Activated T-cell treated with anti-CD3 and anti-CD28 coated beads, Interleukin-2, amount 50 U/mL, for 48 hours (primary cell): ENCODE measurements at places on chromosomes 2 and 18.

DNA sequence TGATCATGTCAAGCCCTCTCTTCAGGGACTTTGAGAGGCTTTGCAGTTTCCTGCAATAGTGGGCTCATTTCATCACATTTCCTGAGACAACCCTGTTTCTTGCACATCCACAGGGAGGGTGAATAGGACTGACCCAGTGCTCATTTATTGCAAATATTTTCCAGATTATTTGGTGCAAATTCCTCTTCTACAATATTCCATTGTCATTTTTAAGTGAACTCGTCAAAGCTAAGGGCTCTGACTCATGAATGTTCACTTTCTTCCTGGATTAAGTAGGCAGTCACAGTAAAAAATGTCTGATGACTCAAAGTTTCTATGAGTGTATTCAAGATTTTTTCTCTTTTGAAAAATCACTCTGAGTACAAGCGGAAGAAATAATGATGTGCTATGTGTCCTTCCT is 225.5 kb upstream of the GALNT5 start:
- no peak for DNase-seq

- no peak for DNase-seq
Measured at GRCh38 chr18:4078246-4078645, 376.9 kb downstream of the DLGAP1 start.

DNA sequence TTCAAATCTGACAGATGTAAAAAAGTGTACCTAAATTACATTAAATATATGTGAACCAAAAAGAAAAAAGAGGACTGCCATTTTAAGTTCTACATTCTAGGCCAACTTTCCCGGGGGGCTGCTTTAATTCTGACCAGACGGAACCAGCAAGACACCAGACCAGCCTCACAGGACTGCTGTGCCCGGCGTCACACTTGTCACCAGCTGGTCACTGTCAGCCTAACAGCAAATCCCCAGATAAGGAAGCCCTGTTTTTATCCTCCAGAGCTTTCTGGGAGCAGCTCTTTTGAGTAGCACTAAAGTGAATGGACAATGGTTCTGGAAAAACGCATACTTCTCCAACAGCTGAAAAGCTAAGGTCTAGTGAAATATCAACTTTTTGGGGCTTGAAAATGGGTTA is 35.6 kb downstream of the CYB5A start:
- no peak for DNase-seq

DNA sequence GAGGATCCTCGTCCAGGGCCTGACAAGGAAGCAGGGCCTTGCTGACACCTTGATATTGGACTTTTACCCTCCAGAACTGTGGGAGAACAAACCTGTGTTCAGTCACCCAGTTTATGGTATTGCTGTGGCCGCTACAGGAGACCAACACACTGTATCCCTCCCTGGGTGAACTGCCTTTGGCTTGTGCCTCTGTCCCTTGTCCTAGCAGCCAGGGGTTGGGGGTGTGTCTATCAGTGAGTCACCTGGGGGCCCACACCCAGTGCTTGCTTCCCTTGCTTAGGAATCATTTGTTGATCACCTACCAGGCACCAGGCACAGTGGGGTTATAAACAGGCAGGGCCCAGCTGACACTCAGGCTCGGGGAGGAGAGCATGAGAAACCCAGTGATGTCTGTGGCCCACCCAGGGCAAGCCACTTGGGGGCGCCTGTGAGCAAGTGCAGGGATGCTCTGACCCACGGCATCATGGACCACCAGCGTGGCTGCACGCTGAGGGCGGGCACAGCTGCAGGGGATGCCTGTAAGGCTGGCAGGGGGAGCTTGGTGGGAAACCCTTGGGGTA is 17.1 kb downstream of the TMEM185B start:
- peak; percentile 76 for DNase-seq

- no peak for DNase-seq
Measured at GRCh38 chr2:3246928-3247714, 130.5 kb downstream of the EIPR1 start.

DNA sequence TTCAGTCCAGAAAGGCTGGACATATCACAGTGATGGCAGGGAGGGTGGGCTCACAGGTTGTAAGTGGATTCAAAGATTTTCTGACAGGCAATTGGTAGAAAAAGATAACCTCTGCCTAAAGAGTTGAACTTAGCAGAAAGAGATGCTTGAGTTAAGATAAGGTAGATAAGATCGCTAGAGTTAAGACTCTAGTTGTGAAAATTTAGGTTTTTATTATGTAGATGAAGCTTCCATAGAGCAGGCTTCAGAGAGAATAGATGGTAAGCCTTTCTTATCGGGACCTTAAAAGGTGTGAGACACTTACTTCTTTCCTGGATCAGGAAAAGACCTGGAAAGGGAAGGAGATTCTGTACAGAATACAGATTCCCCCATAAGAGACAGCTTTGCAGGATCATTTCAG is 134.4 kb downstream of the GULP1 start:
- no peak for DNase-seq

DNA sequence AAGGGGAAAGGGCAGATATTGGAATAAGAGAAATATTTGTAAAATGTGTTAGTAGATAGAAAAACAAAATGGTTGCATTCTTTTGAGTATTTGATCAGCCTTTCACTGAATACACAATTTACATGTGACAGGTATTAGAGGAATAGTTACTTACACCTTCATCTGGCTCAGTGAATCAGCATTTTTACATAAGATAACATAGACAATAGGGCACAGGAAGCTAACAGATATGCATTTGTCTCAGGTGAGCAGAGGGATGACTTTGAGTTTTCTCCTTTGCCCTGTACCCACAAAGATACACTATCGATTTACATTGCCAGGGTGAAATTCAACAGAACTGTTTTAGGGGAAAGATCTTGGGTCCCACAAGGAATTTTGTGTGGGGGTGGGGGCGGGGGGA is 373.1 kb upstream of the NETO1 start:
- no peak for DNase-seq

GRCh38 chr2:23449413-23449812 is 64.4 kb downstream of the KLHL29 start:
- no peak for DNase-seq

DNA sequence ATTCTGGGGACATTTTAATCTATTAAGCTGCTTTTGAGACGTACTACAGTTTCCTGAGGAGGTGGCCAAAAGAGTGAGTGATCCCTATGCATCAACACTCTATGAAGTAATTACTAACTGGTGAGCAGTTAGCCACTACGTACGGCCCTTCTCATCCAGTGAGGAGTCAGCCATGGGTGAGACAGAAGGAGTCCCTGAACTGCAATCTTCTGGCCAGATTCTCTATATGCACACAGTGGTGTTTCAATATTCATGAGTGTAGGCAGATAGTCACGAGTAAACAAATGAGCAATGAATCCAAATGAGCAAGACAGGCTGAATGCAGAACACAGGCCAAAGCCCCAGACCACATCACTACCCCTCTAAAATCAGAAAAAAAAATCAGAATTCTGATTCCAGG is 29.8 kb upstream of the TMEM214 start:
- DNase-seq = no peak

DNA sequence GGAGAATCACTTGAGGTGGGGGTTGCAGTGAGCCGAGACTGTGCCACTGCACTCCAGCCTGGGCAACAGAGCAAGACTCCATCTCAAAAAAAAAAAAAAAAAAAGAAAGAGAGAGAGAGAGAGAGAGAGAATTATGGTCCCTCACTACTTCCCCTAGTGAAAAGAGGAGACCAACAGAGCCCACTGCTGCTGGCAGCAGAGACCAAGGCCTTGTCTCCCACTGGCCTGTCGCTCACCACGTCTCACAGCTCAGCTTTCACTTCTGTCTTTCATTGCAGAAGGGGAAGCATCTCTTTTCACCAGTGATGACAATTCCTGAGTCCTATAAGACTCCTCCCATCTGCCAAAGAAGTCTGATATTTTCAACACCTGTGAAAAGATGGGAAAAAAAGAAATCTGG is 81.3 kb downstream of the CLHC1 start:
- DNase-seq = no peak

DNA sequence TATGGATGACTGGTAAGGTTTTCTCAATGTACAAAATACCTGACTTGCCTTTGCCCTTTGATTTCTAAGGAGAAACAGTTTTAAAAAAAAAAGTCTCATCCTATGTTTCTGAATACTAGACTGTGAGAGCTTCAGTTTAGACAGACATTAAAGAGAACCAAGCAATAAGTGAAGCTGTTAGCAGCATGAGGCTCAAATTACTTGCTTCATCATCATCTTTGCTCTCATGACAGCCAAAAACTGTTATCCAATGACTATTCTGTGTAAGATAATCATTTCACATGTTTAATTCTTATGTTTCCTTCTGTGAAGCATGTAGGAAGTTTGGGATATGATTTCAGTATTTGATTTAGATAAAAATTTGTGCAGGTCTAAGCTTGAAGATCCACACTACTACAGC is 129.2 kb downstream of the COMMD1 start:
- no peak for DNase-seq

DNA sequence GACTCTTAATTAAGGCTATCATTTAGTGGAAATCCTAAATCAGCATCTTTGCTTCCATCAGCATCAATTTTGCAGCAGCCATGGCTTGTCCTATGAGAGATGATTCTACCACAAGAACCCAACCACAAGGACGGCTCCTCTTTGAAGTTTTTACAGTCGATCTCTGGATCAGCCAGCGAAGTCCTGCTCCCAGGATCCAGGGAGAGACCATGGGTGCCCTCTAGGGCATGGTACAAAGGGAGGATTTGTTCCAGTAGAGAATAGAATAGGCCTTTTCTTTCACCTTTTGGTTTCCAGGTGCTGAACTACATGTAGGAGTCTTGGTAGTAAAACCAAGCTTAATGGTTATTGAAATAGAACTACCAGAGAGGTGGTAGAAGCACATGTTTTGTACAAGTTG is 52.7 kb downstream of the TMEM200C start:
- DNase-seq = no peak

DNA sequence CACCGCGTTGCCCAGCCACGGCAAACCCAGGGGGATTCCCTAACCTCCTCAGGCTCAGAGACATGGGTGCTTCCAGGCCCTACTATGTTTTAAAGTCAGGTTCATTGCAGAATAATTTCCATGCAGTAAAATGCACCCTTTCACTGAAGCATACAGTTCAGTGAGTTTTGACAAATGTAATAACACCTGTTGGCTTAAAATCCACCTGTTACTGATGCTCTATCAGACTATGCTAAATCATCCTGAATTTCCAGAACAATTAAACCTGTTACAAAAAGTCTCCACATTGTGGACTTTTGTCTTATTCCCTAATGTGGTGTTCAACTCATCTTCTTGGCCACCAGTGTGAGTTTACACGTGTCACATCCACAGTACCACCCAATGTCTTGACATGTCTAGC is 147.0 kb upstream of the ACAA2 start:
- DNase-seq = no peak

DNA sequence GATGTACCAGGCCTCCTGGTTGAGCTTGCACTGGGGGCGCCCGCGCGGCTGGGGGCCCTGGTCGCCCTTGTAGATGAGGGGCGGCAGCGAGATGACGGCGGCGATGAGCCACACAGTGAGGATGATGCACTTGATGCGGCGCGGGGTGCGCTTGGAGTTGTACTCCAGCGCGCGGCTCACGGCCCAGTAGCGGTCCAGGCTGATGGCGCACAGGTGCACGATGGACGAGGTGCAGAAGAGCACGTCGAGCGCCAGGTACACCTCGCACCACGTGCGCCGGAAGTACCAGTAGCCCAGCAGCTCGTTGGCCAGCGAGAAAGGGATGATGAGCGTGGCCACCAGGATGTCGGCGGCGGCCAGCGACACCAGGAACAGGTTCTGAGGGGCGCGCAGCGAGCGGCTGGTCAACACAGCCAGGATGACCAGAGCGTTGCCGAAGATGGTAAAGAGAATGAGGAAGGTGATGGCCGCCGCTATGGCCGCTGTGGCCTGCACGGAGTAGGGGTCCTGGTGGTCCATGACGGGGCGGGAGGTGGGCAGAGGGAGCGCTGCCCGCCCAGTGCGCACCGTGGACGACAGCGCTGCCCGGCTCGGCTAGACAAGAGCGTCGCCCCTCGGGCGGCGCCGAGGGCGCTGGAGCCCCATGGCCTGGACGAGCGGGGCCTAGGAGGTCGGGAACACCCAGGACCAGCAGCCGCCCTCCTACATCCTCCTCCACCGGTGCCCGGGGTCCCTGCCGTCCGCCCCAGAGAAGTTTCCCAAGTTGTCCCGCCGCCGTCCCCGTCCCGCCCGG is 544 bp downstream of the ADRA2B start:
- no peak for DNase-seq

GRCh38 chr2:28681158-28681571 is 70.5 kb upstream of the PPP1CB start:
- DNase-seq = peak; percentile 71

- no peak for DNase-seq
Measured at GRCh38 chr2:226862623-226863022, 26.8 kb downstream of the RHBDD1 start.

DNA sequence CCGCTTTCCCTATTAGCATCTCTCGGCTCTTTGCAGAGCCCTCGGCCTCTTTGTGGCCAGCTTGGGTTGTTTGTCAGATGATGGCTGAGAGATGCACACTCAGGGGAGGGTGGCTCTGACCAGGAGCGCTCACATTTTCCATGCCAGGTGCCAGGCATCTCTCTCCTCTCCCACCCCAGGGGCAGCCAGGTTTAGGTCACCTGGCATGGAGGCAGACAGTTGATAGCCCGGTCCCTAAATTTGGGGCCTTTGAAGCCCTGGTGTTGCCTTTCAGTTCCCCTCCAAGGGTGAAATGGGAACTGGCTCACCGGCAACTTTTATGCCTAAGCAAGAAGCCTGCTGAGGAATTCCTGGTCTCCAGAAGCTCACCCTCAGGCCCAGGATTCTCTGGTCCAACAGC is 19.1 kb downstream of the LBH start:
- DNase-seq = no peak

GRCh38 chr18:56645415-56646016 is 5.6 kb upstream of the WDR7 start:
- DNase-seq = no peak

DNA sequence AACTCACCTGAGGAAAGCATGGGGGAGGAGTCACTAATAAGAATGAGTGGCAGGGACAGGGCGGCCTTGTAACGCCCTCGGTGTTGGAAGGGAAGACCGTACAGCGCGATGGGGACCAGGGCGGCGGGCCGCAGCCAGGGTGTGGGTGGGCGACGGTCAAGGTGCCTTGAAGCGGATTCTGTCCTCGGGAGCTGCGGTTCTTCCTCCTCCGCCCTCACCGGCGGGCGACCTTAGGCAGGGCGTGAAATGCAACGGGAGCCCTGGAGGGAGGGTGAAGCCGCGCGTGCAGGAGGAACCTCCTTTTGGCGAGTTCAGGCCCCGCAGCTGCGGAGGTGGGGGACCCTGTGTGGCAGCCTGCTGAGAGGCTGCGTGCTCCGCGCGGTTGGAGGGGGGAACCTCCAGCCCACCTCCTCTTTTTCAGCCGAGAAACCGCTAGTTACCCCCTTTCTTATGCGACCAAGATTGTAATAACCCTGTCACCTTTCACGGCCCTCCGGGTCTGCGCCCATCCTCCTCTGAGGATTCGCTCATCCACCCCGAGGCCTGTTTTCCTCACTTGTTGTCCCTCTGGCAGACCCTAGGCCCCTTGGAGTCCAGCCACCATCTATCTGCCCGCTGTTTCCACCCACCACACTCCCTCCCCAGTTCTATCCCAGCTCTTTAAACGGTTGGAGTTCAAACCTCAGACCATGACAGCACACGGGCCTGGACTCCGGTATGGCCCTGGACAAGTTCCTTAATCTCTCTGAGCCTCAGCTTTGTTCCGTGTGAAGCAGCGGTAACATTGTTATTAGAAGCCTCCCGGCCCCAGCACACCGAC is 823 bp upstream of the RNU2-63P start:
- DNase-seq = no peak

- peak; percentile 68 for DNase-seq
Measured at GRCh38 chr2:111705711-111706336, 178.2 kb downstream of the ANAPC1 start.

GRCh38 chr2:108960006-108960405 is 29.0 kb downstream of the EDAR start:
- DNase-seq = no peak
